CD4-positive, alpha-beta T cell treated with Interleukin-6 for 4 hours (primary cell): ENCODE measurements at places on chromosomes 6 and 20.

DNA sequence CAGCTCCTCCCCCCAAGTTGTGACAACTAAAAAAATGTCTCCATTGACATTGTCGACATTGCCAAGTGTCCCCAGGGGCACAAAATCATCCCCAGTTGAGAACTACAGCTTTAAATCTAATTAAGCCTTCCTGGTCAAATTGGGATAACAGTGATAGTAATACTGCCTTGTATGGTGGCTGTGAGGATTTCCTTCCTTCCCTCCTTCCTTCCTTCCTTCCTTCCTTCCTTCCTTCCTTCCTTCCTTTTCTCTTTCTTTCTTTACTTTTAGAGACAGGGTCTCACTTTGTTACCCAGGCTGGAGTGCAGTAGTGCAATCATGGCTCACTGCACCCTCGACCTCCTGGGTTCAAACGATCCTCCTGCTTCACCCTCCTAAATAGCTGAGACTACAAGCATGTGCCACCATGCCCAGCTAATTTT lies 29.5 kb upstream of the ARFGEF2 start:
- DNase-seq, result no peak

DNA sequence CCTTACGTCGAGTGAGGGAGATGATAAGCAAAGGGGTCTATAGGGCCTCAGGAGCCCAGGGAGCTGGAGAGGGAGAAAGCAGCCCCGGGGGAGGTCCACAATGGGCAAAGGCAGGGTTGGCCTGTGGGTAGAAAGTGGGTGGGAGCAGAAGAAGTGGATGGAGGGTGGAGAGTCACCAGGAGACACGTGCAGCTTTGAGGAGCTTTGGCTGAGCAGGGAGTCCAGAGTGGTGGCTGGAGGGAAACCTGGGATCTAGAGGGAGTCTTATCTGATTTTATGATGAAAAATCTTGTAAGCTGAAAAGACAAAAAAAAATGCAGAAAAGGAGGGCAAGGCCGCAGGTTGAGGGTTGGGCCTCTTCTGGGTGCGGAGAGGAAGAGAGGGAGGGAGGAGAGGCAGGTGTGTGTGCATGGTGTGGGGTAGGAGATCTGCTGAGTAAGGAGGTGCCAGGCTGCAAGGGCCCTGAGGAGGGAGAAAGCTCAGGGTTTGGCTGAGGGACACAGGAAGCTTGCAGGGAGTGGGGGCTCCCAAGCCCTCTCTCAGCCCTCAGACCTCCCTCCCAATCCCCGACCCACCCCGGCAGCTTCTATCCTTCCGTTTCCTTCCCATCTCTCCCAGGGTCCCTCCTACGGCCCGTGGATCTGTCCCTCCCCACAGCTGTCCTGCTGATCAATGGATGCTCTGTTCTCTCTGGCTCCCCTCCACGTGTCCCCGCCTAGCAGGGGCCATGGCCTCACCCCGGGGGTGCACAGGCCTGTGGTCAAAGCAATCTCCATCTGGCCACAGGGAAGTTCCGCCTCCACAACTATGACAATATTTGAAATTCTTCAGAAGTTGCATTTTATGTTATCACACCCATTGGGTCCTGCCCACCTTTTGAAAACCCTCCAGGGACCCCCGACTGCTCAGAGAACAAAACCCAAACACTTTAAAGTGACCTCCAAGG lies 17.1 kb upstream of the BPI start:
- DNase-seq, result no peak

GRCh38 chr20:62485062-62485700 lies 9.4 kb upstream of the GATA5 start:
- no peak for DNase-seq

GRCh38 chr6:38527371-38527770 lies 112.4 kb downstream of the BTBD9 start:
- DNase-seq, result no peak

DNA sequence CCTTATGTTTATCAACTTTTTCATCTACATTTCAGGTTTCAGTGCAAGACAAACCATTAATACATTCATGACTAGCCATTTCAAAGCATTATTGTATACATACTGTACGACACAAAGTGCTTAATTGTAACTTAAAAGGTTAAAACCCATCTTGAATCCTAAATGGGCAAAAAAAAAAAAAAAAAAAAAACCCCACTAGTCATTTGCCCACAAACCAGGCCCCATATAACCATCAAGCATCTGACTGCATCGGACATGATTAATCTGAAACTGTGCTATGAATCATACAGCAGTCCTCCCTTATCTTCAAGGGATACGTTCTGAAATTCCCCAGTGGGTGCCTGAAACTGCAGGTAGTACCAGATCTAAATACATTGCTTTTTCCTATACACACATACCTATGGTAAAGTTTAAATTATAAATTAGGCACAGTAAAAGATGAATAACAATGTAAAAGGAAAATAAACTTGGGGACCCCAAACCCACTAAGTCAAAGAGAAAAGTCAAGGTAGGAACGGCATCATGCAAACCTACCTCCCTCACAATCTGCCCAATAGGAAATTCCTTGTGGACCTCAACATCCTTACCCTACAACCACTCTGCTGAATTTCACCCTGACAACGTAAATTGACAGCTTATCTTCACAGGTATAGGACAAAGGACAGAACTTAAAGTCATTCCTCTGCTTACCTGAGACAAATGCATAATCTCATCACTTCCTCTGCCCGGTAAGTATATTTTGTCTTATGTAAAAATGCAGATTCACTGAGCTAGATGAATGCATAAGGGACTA lies 14.3 kb downstream of the B4GALT5 start:
- DNase-seq, result peak; percentile 16

DNA sequence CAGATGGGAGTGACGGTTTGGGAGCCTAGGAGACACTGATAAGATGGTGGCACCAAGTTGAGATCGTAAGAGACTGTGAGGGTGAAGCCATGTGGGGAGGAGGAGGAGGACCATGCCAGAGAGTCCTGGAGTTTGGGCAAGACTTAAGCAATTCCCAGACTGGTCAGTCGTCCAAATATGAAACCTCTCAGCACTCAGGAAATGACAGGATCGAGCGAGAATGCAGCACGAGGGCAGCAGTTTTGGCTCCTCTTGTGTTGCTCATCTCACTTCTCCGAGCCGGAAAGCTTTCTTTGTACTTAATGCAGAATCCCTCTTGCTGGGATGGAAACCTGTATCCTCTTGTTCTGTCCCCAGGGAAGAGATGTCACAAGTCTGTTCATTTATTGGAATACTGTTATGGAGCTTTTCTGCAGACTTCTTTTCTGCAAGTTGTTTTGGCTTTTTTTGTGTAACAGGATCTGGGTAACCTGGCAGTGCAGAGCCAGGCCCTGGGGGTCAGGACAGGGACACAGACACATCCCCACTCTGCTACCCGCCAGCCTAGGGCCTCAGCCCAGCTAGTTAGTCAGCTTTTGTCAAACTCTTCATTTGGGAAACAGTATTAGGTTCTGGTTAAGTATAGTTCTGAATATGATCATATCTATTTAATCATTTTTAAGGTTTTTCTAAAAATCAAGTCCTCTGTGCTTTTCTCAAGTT lies 34.3 kb downstream of the FNDC1 start:
- no peak for DNase-seq

DNA sequence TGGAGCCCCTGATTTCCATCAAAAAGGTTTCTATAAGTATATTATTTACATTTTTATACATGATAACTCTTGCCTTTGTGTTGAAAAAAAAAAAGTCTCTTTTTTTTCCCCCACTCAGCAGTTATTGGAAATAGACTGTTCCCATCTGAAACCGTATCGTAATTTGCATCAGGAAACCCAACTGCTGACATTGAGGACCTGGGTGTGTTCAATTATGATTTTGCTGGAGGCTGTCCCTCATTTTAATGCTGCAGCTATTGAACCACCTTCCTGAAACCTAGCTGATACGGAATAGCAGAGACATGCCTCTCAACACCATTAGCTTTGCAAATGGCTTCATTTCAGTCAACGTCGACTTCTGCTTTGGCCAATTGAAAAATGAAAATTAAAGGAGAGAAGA lies 98.9 kb downstream of the ZNF217 start:
- no peak for DNase-seq

DNA sequence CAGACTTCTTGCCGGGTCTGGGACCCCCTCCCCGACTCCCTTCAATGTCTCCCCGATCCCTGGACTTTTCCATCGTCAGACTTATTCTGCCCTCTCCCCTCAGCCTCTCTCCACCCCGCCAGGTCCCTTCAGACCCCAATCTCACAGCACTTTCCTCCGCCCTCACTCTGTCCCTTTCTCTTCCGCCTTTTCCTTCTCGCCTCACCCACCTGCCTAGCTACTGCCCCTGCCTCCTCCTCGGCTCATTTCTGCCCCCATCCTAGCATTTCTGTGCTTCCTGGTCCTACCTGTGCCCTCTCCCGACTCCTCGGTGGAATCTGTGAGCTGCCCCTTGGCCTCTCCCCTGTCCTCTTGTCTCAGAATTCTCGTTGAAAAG lies 616 bp downstream of the CHMP4B start:
- peak; percentile 8 for DNase-seq

DNA sequence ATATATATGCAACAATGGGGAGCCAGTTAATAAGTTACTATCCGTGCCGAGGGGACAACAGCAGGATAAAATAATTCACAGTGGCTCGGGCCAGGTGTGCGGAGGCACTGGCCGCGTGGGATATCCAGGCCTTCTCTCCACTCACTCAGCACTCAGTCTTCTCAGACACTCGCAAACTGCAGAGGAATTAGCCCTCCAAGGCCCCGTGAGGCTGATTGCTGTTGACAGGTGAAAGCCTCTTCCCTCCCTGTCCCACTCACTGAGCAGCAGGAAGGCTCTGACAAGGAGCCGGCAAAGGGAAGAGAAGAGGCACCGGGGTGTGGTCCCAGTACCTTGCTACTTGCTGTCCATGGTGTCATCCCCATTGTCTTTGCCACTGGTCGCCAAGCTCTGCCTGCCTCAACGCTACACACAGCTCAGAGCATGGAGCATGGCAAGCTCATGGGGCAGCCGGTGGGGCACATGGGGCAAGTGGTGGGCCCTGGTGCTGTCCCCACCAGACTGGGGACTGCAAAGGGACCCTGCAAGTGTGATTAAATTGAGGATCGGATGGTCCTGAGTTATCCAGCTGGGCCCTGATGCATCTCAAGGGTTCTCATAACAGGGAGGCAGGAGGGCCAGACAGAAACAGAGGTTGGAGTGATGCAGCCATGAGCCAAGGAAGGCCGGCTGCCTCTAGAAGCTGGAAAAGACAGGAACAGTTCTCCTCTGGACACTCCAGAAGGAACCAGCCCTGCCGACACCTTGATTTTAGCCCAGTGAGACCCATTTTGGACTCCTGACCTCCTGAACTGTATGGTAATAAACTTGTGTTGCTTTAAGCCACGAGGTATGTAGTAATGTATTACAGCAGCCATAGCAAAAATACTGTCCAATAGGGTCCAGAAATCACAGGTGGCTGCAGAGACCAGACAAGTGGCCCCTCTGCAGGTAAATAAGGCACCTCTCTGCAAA lies 119.7 kb downstream of the PSMB1 start:
- DNase-seq, result no peak

DNA sequence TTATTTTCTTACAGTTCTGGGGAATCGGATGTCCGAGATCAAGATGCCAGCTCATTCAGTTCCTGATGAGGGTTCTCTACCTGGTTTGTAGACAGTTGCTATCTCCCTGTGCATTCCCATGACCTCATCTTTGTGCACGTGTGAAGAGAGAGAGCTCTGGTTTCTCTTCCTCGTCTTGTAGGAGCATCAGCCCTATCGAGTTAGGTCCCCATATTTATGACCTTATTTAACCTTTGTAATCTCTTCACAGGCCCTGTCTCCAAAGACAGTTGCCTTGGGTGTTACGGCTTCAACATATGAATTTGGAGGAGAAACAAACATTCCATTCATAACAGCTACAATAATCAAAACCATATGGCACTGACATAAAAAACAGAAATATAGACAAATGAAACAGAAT lies 455.3 kb downstream of the HACE1 start:
- no peak for DNase-seq

DNA sequence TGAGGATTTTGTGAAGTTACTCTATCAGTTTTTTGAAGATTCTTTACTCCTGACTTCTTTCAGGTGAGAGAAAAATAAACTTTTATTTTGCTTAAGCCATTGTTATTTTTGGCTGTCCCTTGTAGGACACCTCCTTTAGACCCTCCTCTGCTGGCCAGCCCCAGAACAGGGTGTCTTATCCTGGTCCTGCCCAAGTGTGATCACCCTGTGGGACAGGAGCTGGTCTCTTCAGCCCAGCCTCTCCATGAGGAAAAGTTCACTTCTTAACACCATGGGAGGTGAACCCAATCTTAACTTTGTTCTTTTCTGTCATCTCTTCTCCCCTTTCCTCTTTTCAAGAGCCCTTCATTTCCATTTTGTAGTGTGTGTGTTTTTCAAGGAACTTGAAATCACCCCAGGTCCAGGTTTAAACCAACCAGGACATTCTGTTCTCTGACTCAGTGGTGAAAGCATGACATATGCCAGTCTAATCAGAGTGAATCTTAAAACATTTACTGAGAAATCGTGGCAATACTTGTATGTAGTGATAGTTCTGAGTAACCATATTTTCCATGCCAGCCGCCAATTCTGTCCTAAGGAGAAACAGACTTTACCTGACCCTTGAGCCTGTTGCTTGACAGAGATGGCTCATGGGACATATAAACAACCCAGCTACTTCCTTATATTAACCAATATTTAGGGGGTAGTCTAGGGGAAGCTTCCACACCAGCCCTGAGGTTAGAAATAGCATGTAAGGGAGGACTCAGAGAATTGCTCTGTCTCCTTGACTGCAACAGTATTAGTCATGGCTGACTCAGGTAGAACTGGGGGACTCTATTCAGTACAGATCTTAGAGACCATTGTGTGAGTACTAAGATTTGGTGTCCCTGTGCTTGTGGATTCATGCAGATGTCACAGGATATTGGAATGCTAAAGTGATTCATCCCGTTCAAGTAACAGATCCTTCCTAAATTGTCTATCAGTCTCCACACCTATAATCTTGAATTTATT lies 48.8 kb downstream of the FLRT3 start:
- no peak for DNase-seq

DNA sequence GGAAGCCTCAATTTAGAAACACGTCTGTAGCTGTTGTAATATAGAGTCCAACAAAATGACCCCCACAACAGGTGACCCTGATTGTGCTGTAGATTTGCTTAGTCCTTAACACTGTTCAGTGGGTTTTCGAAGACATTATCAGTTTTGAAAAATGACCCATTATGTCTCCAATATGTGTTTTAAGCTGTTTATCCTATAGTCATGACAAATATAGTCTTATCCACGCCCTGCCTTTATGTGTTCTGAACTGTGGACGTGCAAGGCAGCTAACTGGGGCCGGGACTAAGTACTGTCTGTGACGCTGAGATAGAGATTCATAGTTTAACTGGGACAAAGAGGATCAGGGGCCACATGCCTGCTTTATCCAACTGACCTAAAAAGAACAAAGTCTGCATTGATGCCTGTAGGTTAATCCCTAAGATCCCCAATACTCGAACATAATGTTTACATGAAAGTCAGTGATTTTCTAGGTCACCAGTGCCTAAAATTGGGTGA lies 192.4 kb downstream of the CD83 start:
- no peak for DNase-seq

DNA sequence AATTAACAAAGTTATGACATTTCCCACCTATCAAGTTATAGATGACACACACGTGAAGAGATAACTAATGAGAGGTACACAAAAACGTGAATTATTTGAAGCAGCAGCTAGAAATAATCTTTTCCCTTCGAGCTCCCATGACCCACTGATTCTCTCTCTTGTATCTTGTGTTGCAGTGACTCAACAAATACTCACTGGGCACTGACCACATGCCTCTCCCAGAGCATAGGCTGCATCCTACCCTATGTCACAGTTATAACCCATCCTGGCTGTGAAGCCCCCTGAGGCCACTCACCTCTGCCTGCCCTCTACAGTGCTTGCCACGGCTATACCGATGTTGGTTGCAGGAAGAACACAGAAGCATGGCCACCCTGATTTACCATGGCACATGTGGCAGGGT lies 91.8 kb downstream of the INSM1 start:
- DNase-seq, result no peak
